ENCODE measurements at places on chromosomes 13 and 19.
A peak's percentile ranks its signal among the peaks of the same experiment; 100 is the strongest.

- no peak for DNase-seq
These were observed 1.6 kb upstream of the FARSA start for GRCh38 chr19:12935071-12935470.

DNA sequence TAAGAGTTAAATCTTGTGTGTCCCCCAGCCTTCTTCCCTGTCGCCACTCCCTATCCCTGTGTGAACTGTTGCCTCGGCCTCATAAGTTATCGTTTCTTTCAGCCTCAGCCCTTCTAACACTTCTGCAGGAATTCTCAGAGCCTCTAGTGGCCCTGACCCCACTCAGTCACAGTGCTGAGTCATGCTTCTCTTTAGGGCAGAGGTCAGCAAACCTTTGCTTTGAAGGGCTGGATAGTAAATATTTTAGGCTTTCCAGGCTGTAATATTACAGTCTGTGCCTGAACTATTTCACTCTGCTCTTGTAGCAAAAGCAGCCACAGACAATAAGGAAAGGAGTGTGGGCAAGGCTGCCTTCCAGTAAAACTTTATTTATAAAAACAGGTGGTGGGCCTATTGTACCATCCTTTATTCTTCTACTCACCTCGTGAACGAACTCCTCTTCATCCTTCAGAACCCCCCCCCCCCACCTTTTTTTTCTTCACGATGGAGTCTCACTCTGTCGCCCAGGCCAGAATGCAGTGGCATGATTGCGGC lies 22.1 kb downstream of the MYO9B start:
- no peak for DNase-seq

- no peak for DNase-seq
These were observed 7.3 kb downstream of the PTGIR start for GRCh38 chr19:46617601-46618000.

- peak; percentile 34 for DNase-seq
These were observed 948.4 kb downstream of the UQCRFS1 start for GRCh38 chr19:28264556-28264955.

GRCh38 chr13:49643035-49643646 lies 14.8 kb downstream of the ARL11 start:
- DNase-seq = no peak

GRCh38 chr13:71751073-71751472 lies 115.9 kb downstream of the DACH1 start:
- peak; percentile 34 for DNase-seq
